ENCODE measurements at places on chromosomes 11 and 22.

DNA sequence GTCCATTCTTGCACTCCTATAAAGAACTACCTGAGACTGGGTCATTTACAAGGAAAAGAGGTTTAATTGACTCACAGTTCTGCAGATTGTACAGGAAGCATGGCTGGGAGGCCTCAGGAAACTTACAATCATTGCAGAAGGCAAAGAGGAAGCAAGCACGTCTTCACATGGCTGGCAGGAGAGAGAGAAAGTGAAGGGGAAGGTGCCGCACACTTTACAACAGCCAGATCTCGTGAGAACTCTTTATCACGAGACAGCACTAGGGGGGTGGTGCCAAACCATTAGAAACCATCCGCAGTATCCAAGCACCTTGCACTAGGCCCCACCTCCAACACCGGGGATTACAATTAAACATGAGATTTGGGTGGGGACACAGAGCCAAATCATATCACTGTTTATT lies 19.4 kb upstream of the POLA2 start:
- no peak for DNase-seq

- DNase-seq: no peak
Observed at GRCh38 chr22:42969348-42969975, 45.5 kb downstream of the PACSIN2 start.

- no peak for DNase-seq
Observed at GRCh38 chr11:61353131-61354067, 8.3 kb downstream of the CYB561A3 start.

DNA sequence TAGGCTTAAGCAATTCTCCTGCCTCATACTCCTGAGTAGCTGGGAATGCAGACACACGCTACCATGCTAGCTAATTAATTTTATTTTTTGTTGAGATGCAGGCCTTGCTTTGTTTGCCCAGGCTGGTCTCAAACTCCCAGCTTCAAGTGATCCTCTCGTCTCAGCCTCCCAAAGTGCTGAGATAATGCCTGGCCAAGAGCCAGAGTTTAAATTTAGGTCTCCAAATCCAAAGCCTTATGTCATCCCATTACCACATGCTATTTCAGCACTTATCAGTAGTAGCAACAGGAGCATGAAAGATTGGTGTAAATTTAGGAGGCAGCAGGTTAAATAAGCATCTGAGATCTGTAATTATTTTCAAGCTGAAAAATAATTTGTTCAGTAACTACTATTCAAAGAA lies 326.1 kb upstream of the ANO5 start:
- no peak for DNase-seq

GRCh38 chr11:31882951-31883392 lies 71.8 kb upstream of the PAX6 start:
- no peak for DNase-seq

- DNase-seq: no peak
Observed at GRCh38 chr11:72773291-72773690, 20.6 kb downstream of the STARD10 start.

DNA sequence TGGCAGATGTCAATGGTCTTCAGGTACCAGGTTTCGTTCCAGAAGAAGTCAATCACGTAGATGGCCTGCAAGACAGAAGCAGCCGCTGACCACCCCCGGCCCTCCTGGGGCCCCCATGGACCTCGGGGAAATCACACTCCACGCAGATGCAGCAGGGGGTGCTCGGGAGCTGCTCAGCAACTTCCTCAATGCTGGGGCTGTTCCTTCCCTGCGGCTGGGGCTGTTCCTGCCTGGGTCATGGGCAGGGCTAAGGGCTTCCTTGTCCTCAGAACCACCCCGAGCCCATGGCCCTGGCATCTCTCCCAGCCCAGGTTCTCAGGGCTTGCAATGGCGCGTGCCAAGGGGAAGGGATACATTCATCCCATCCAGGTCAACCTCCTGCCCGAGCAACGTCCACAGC lies 10.3 kb downstream of the DHCR7 start:
- DNase-seq: no peak

DNA sequence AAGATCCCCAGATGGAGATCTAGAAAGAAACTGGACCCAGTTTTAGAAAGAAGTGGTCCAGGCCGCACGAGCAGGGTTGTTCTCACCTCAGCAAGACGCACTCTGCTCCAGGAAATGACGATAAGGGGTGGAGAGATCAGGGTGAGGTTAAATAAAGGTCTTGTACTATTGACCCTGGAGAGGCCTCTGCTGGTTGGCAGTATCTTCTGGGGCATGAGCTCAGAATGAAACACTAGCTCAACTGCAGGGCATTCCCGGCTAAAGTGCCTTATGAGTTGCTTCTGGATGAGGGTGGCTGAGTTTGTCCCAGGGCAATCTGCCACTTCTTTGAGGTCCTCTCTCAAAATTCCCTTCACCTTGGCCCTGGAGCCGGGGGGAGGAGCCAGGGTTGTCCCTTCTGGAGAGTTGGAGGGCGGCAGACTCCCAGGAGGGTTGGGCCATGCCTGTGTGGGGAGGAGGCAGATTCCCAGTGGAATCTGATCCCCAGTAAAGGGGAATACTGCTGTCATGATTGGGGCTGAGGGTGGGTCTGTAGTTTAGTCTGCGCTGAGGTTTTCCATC lies 10.9 kb downstream of the USP2 start:
- no peak for DNase-seq

DNA sequence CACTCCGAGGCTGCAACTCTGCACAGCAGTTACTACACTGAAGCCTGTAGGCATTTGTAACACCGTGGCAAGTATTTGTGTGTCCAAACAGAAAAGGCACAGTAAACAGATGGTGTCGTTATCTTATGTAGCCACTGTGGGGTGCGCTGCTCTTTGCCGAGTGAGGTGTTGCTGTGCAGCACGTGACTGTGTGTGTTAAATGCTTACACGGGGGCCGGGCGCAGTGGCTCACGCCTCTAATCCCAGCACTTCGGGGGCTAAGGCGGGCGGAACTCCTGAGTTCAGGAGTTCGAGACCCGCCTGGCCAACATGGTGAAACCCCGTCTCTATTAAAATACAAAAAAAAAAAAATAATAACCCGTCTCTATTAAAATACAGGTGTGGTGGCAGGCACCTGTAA lies 11.5 kb downstream of the ZBED4 start:
- no peak for DNase-seq

DNA sequence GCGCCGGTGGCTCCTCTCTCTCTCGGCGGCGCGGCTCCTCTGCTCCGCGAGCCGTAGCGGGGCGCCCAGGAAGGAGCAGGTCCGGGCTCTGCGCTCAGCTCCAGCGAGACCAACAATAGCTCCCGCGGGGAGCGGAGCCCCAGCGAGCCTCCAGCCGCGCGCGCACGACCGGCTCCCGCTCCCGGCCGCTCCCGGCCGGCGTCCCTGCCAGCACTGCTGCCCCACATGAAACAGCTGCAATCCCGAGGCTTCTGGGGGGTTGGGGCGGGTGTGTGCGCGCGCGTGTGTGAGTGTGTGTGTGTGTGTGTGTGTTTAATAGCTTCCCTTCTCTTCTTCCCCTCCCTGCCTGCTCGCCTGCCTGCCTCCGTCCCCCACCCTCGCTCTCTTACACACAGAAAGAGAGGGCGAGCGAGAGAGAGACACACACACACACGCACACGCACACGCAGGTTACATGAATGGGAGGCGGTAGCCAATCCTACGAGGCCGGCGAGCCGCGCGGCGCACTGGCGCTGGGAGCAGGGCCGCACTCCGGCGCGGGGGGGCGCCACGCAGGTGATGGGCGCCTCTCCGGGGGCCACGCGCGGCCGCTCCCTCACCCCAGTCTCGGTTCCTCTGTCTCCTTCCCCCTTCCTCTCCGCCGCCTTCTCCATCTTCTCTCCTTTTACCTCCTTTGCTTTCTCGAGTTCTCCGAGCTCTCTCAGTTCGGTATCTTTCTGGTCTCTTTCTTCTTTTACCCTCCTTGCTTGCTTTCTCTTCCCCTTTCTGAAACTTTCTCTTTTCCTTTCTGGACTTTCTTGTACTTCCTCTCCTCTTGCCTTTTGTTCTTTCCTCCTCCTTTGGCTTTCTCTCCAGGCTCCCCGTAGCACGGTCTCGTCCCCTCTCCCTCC lies at the start of gene TENM4:
TENM4 (minus strand) TSS at position 460 of the 890 bp plus-strand sequence. CDS start 371,086 bp downstream, outside the sequence.
- DNase-seq: peak; percentile 14

DNA sequence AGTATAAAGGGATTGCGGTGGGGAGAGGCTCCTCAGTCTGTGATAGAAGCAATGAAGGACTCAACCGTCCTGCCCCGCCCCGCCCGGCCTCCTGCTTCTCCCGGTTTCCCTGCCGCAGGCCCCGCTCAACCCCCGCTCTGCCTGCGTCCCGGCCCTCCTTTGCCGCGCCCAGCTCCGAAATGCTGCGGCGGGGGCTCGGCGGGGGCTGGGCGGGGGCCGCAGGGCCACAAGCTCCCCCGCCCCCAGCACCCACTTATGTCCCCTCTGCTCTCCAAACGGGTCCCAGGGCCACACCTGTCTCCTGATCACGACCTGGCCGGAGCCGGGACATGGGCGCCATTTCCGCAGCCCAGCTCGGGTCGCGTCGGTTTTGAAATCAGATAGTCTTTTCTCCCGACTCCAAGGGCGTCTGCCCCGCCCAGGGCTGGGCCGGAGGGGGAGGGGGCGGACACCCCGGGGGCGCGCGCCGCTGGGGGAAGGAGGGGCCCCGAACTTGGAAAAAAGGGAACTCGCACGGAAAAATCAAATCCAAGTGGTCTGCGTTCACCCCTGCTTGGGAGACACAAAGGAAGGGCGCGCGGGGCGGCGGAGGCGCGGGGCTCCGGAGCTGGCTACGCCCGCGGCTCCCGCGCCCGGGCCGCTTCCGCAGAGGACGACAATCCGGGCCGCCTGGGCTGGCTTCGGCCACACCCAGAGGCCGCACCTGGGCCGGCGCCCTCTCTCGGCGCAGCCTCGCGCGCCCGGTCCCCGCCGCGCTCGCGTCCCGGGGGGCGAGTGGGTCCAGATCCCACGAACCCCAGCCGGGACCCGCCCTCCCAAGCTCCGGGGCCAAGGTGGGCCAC lies 70.6 kb upstream of the EP300 start:
- DNase-seq: peak; percentile 81

DNA sequence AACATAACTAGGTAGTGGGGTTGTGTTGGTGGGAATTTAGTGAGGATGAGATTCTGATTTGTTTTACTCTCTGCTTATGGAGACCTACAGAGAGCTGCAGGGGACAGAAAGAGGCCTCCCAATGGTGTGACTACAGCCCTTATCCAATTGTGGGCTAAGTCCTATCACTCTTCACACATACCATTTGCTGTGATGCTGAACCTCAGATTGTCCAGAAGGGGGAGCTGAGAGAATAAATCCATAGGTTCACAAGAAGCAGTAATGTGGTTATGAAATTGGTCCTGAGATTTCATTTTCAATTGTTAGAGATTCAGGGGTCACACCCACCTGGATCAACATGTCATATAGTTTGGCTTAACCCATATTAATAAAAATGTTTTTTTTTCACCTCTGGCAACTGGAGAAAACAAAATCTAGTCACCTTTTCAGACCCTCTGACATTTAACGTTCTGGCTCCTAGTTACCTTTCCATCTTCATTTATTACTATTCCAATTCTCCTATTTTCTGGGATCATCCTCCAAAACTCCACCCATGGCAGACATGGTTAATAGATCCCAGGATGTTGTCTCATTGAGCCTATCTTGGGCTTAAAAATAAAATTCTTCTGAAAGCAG lies 53.3 kb upstream of the PTPN5 start:
- DNase-seq: peak; percentile 25

DNA sequence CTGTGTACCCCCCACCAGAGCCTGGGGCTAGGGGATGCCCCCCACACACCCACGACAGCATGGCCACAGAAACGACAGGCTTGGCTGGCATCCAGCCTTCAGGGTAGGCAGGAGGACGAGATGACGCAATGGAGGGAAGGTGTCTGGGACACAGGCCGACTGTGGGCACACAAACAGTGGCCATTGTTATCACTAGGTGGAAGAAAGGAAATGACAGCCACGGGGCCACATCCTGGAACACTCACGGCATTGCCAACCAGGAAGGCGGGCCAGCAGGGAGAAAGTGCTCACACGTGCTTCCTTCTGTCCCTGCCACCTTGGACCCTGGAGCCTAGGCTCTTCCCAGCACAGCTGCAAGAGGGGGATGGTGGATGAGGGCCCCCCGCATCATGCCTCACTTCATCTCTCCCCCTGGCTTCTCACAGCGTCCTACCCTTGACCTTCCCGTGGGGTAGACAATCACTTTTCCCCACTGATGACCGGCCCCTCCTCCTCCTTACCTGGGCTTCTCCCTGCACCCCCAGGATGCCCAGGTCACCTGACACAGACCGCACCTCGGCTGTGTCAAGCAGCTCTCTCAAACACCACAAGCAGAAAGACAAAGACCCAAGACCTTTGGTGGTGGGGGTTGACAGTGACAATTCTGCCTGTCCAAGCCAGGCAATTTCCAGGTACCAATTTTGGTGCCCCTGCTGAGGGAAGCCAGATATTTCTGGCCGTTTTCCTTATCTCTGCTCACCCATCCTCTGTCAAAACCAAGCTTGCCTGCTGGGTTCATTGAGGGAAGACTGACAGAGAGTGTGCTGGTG lies 8.6 kb downstream of the PLA2G6 start:
- no peak for DNase-seq

DNA sequence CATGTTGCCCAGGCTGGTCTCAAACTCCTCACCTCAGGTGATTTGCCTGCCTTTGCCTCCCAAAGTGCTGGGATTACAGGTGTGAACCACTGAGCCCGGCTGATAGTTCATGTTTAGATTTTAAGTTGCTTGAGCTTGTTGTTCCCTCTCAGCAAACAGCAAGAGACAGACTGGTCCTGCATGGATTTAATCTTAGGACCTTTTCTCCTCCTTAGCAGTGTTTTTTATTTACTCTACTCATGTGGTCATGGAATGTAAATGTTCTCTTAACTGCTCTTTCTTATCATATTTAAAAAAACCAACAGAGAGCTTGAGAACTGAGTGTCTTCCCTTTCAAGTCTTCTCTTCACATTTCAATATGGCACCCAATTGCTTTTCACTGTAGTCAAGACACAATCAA lies 22.7 kb upstream of the PRDM10 start:
- DNase-seq: no peak

- DNase-seq: no peak
Observed at GRCh38 chr11:65109231-65110198, 2.2 kb upstream of the TM7SF2 start.

Measured in inflammatory macrophage treated with lipopolysaccharide for 1 hour (primary cell).